Suppressor macrophage treated with lipopolysaccharide for 1 hour (primary cell): ENCODE measurements at places on chromosomes 12 and 14.

DNA sequence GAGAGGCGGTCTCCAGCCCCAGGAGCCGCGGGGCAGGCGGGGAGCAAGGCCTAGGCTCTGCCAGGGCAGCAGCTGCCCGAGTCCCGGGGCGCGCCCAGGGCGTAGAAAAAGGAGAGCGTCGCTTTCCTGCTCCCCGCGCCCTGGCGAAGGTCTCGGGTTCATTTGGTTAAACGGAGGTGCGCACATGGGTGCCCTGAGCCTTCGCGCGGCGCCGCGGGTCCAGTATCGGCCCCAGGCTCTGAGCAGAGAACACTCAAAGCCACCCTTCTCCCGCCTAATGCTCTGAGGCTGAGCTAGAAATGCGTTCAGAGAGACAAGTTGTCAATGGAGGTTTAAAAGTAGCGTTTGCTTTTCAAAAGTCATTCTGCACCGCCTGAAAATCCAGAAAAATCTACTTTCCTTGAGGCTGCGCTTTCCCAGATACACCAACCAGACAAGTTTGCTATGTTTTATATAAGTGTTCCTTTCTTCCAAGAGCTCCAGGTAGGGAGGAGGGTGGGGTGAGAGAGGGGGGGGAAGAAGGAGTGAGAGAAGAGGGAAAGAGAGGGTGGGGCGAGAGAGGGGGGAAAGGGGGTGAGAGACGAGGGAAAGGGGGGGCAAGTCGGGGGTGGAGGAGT lies 1.5 kb downstream of the TMEM132C start:
- DNase-seq: no peak

DNA sequence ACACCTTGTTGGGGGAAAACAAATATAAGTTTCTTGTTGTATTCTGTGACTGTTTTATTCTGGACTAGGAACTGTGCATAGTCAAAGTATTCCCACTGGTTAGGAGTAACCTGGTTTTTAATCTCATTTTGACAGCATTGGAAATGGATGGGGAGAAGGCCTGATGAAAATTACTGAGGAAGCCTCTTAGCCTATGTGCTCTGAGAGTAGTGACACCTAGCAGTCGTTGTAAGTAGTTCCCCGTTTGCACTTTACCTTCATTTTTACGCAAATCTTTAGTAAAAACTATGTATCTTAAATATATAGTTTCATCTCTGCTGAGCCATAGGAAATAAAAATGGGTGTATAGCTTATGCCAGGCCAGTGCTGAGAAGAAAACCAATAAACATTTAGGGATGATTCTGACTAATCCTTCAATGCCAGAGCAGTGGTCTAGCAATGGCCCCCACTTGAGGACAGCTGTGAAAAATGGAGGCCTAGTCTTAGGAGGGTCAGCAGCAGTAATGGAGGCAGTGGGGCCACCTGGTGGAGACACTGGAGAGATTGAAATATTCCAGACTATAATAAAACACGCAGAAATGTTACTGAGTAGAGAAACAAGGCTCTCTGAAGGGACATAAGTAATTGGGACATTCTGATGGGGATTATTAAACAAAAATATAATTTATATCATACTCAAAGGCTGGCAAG lies 133.2 kb upstream of the NOVA1 start:
- no peak for DNase-seq

- DNase-seq: no peak
Measured at GRCh38 chr12:96436366-96437170, 36.3 kb upstream of the CDK17 start.

DNA sequence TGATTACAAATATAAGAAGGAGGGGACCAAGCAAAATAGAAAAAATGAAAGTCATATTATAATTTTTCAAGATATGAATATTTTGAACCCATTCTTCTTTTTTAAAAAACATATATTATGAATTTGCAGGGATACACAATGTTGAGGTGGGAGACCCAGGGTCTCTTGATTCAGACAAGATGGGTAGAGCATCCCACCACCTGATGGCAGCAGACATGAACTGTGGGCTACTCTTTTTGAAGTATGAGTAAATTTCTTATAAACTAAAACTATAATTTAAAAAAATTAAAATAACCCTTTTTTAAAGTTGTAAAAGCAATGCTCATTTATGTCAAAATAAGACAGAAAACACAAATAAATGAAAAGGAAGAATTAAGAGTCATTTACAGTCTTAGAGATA lies 202.7 kb upstream of the PRICKLE1 start:
- no peak for DNase-seq

- DNase-seq: no peak
Measured at GRCh38 chr12:92496790-92497189, 206.0 kb upstream of the PLEKHG7 start.

GRCh38 chr12:124898200-124898922 lies 16.1 kb downstream of the UBC start:
- DNase-seq: peak; percentile 60

DNA sequence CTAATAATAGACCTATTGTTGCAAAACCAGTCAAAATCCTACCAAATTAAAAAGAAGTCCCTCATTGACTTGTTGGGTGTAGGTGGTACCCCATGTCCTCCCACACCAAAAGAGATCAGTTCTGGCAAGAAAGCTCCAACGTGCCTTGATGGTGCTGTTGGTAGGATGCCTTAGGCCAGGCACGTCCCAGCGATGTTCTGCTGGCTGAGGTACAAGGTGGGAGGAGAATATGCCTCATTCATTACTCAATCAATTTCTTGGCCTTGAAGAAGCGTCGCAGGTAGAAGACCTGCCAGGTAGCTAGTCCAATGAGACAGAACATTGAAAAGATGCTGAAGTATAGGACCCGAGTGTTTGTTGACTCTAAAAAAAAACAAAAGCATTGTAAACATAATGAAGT lies 7.8 kb upstream of the NEK9 start:
- no peak for DNase-seq

DNA sequence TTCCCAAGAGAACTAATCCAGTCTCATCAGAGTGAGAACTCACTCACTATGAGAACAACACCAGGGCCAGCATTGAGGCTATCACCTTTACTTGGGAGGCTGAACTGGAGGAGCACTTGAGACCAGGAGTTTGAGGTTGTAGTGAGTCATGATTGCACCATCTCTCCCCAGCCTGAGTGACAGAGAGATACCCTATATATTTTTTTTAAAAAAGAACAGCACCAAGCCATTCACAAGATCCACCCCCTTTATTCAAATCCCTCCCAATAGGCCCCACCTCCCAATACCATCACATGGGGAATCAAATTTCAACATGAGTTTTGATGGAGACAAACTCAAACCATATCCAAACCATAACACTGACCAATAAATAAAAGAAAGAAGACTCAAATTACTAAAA lies 3.7 kb upstream of the TMX1 start:
- no peak for DNase-seq

DNA sequence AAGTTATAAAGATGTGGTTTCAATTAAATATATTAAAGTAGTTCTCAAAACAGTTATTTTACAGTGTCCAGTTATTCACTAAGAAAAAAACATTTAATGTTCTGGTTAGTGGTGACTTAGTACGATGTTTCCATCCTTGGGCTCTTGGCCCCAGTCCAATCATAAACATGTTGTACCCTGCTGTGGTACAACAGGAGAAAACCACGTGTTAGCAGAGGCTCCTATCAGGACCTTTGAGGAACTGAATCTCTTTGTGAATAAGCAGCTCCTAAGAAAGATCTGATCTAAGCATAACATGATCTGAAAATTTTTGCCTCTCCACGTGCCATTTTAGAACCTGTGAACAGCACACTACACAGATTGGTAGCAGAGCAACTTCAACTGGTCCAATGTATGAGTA lies 234.0 kb downstream of the SYT1 start:
- DNase-seq: no peak

DNA sequence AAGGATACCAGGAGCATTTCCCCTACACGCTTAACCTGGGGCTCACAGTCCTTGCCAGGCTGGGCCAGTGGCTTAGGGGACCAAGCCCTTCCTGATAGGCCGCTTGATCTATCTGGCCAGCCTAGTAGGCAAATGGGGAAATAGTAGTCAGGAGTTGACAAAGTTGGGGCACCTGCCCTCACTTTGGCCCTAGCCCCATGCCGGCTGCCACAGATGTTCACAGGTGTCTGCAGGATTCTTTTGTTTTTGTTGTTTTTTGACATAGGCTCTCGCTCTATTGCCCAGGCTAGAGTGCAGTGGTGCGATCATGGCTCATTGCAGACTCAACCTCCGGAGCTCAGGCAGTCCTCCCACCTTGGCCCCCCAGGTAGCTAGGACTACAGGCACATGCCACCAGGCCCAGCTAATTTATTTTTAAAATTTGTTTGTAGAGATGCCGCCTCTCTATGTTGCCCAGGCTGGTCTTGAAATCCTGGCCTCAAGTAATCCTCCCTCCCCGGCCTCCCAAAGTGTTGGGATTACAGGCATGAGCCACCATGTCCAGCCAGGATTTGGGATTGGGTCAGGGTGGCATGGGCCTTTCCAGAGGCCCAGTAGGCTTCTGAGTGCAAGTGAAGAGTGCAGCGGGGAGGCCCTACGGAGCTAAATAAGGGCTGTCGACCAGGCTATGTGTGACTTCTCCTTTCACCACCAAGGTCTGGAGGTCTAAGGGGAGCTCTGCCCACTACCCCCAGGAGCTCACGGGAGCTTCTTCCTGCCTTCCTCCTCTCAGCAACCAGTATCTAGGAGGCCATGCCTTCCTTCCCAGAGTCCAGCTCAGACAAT lies 15.5 kb upstream of the HDAC7 start:
- peak; percentile 26 for DNase-seq

- DNase-seq: peak; percentile 22
Measured at GRCh38 chr12:20946732-20947131, 136.2 kb downstream of the SLCO1B3 start.

DNA sequence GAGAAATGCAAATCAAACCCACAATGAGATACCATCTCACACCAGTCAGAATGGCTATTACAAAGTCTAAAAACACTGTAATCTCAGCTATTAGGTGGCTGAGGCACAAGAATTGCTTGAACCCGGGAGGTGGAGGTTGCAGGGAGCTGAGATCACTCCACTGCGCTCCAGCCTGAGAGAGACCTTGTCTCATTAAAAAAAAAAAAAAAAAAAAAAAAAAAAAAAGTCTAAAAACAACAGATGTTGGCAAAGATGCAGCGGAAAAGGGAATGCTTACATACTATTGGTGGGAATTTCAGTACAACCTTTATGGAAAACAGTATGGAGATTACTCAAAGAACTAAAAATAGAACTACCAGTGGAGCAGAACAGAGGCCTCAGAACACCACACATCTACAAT lies 19.0 kb upstream of the ATF7 start:
- DNase-seq: no peak

- no peak for DNase-seq
Measured at GRCh38 chr12:108772891-108773797, 41.8 kb upstream of the CORO1C start.

- no peak for DNase-seq
Measured at GRCh38 chr12:56420411-56420810, 28.8 kb downstream of the TIMELESS start.

DNA sequence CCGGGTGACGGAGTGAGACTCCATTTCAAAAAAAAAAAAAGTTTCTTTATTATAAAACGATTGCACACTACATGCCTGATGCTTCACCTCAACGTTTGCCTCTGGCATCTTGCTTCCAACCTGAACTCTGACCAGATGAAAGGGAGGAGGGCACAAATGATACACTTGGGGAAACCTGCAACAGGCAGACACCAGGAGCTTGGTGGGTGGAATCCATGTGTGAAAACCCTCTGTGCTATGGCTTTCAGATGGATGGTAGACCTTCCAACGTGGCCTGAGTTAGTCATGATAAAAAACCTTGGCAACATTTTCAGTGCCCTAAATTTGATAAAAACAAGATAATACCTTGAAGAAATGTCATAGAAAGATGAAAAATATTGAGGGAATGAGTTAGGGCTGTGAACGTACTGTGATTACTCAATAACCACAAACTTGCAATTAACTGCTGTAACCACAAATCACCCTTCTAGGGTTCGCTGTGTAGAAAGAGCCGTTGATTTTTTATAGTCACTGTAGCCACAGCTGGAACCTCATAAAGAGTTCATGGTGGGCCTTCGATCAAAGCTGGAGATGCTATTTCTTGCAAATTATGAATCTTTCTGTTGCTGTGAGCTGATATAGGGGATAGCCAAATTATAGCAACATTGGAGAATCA lies 26.1 kb upstream of the GZMB start:
- peak; percentile 21 for DNase-seq

GRCh38 chr12:6041891-6042290 lies 82.6 kb downstream of the VWF start:
- peak; percentile 23 for DNase-seq

DNA sequence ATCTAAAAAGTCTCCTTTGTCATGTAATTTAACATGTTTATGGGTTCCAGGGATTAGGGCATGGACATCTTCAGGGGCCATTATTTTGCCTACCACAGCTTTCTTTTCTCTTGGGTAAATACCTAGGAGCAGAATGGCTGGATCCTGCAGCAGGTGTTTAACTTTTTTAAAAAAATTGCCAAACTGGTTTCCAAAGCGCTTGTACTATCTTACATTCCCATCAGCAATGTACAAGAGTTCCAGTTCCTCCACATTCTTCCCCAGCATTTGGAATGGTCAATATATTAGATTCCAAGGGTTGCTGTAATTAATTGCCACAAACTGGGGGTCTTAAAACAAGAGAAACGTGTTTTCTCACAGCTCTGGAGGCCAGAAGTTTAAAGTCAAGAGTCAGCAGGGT lies 27.7 kb upstream of the MYL2 start:
- no peak for DNase-seq

DNA sequence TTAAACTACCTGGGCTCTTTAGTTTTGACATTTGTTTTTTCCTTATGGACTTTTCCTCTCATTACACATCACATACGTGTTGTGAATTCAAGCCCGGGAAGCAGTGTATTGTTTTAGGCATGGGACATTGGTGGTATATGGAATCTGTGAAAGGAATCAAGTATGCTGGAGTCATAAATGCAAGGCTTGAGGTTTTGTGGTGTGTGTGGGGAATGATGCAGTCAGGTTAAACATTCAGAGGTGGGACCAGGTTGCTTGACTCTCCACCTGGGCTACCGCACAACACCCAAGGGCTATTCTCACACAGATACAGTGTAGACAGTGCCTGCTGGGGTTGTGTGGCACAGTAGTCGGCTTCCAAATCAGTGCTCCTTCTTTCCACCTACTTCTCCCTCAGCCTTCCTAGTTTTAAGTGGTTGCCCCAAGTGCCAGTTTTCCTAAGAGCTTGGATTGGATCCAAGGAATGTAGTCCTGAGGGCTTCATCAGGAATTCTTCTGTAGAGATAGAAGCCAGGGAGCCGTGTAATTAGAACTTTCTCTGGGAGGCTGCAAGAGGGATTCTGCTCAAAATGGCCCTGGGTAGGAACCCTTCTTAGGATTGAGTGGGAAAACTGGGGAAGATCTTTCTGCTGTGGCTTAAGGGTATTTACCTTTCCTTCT lies 243.7 kb downstream of the C12orf75 start:
- no peak for DNase-seq

DNA sequence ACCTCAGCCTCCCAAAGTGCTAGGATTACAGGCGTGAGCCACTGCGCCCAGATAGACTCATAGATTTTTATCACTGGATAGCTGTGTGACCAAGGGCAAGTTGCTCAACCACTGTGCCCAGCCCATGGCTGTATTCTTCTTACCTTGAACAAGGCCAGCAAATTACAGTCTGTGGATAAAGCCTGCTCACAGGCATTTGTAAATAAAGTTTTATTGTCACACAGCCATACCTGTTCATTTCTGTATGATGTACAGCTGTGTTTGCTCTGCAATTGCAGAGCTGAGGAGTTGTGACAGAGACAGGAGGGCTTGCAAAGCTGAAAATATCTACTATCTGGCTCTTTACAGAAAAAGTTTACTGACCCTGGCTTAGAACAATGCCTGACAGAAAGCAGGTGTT lies 35.2 kb upstream of the LHX5 start:
- no peak for DNase-seq

GRCh38 chr14:78790271-78790670 lies 620.1 kb downstream of the NRXN3 start:
- DNase-seq: no peak
